ENCODE measurements at places on chromosomes 7 and 10. TPM values are rescaled to one million over a fixed set of nuclear protein-coding genes. Genes with fewer than 3 reads are reported as not detected.

The NPC1L1 gene
- not detected for total RNA-seq

The PTPRZ1 gene
- 10.3 TPM for total RNA-seq

The POLR2J2 gene
- 3.7 TPM for total RNA-seq

The ELOVL3 gene
- 0.19 TPM for total RNA-seq

The C10orf120 gene
- not detected for total RNA-seq

The GRID2IP gene
- total RNA-seq: not detected

The HABP2 gene
- total RNA-seq: not detected

The DMBT1 gene
- not detected for total RNA-seq

The ZNF365 gene
- total RNA-seq: 0.50 TPM

The TLL2 gene
- total RNA-seq: 2.1 TPM

The CREB5 gene
- total RNA-seq: 6.6 TPM

The ANKRD1 gene
- 0.83 TPM for total RNA-seq

The VWDE gene
- total RNA-seq: not detected

The HOXA9 gene
- 0.50 TPM for total RNA-seq

The RAB19 gene
- total RNA-seq: not detected

The EFCAB10 gene
- total RNA-seq: not detected

The WDR86 gene
- 11.7 TPM for total RNA-seq

The KMT2E gene
- 85.8 TPM for total RNA-seq

The HTR5A gene
- total RNA-seq: not detected

The SYT15B gene
- total RNA-seq: 4.2 TPM

The GIMAP5 gene
- 28.2 TPM for total RNA-seq

The SUN3 gene
- not detected for total RNA-seq

The CLDN4 gene
- 0.71 TPM for total RNA-seq

The UCN3 gene
- not detected for total RNA-seq

The AVPI1 gene
- total RNA-seq: 65.5 TPM

The AGAP6 gene
- 8.4 TPM for total RNA-seq

The ASAH2 gene
- total RNA-seq: 0.42 TPM

The IGFBP1 gene
- not detected for total RNA-seq

The MET gene
- total RNA-seq: 19.4 TPM

The FBXL15 gene
- total RNA-seq: 26.8 TPM

The GCC1 gene
- total RNA-seq: 13.2 TPM

The RNF133 gene
- total RNA-seq: 0.78 TPM

The CYP2C19 gene
- total RNA-seq: not detected

The DLX5 gene
- not detected for total RNA-seq

The C10orf143 gene
- 4.5 TPM for total RNA-seq

The ZNF679 gene
- not detected for total RNA-seq

The ZYX gene
- total RNA-seq: 469 TPM

The TUBAL3 gene
- 0.52 TPM for total RNA-seq

The LRWD1 gene
- total RNA-seq: 14.7 TPM

The GPR85 gene
- 0.46 TPM for total RNA-seq

The CALHM2 gene
- total RNA-seq: 58.2 TPM

The NCF1 gene
- total RNA-seq: 4.5 TPM

The SRRM3 gene
- total RNA-seq: 3.3 TPM

The PMPCB gene
- total RNA-seq: 51.3 TPM

The SH2D4B gene
- total RNA-seq: 0.26 TPM

The LRRD1 gene
- not detected for total RNA-seq

The LRRN3 gene
- 0.80 TPM for total RNA-seq

The ADAM8 gene
- 8.9 TPM for total RNA-seq

The SLC13A1 gene
- total RNA-seq: 0.11 TPM

The OLAH gene
- total RNA-seq: 15.2 TPM

The KCND2 gene
- total RNA-seq: 1.5 TPM

The VPS41 gene
- total RNA-seq: 33.2 TPM
